Frontal cortex (tissue), 4 donors: ENCODE measurements at places on chromosomes 3 and 15.

GRCh38 chr15:95557226-95558046 is 773.1 kb upstream of the NR2F2 start:
- no peak for DNase-seq

DNA sequence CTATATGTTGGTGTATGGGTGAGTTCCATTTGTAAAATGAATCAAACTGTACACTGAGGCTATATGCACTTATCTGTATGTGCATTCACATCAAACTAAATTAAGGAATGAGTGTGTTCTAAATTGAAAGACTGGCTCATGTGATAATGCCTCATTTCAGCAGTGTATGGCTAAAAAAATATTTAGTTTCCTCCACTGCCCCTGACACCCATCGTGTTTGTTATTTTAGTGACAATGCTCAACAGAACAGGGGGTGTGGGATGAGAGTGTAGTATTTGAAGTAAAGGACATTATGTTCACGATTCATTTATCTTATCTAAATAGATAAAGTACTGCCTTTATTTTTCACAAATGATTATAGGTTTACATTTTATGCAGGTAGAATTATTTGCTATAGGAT is 301.1 kb upstream of the ARPP21 start:
- no peak for DNase-seq

DNA sequence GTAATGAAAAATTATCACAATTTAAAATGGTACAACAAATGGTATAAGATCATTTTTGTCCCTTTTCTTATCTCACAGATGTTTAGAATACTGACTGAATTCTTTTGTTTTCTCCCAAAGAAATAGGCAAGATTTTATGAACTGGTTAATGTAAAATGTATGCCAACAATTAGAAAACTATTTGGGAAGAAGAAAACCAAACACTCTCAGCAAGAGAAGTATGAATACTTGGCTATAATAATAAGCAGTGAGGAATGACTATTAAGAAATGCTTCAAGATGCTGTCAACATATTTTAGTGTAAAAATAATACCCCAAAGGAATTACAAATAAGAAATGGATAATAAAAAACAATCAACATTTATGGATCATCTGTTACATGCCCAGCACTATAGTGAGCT is 18.5 kb downstream of the SHQ1 start:
- DNase-seq, result no peak

DNA sequence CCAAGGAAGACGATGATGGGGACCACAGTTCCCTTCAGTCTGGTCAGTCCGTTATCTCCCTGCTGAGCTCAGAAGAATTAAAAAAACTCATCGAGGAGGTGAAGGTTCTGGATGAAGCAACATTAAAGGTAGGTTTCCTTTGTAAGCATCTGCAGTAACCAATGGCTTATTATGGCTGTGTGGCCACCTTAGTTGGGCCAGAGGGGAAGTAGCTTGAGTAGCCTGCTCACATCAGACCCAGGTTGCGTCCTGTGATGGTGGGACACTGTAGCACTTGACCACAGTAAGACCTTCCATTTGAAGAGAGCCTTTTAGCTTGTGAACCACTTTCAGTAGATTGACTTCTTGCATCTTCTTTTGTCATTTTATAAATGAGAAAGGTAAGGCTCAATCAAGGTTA is 22.6 kb downstream of the STARD5 start:
- DNase-seq, result no peak

- DNase-seq, result no peak
Observed at GRCh38 chr15:60975218-60975617, 253.9 kb downstream of the RORA start.

DNA sequence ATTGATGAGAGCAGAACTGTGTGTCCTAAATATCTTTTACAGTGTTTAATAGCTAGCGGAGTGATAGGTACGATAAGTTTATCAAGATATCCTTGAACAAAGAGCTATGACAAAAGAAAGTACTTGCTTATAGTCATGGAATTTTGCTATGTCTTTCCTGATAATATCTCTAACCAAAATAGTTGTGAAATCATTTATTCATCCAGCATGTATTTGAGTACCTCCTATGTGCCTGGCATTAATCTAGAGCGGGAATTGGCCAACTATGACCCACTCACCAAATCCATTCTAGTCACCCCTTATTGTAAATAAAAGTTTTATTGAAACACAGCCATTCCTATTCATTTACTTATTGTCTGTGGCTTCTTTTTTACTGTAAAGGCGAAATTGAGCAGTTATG is 46.6 kb downstream of the ZFAND6 start:
- DNase-seq, result no peak

- no peak for DNase-seq
Observed at GRCh38 chr3:7800006-7800780, 701.4 kb upstream of the LMCD1 start.

GRCh38 chr15:56654624-56655023 is 78.7 kb downstream of the ZNF280D start:
- DNase-seq, result no peak

- DNase-seq, result no peak
Observed at GRCh38 chr15:100602823-100603393, 519 bp downstream of the ASB7 start.

GRCh38 chr3:19652336-19652735 is 281.7 kb downstream of the EFHB start:
- no peak for DNase-seq

DNA sequence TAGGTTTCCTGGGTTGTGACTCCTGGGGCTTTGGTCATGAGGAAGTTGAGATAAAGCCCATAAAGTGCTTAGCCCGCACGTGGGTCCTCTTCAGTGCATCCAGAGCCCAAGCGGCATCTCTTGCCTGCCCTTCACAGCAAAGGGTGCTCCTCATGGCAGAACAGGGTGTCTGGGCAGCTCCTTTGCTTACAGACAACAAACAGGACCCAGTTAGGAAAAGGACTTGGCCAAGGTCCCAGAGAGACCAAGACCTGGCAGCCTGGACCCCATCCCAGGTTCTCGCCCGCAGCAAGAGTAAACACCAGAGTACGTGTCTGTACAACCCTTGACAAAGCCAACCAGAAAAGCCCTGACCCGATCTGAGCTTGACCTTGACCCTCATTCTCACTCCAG is 27.0 kb downstream of the ALS2CL start:
- DNase-seq, result peak; percentile 6

DNA sequence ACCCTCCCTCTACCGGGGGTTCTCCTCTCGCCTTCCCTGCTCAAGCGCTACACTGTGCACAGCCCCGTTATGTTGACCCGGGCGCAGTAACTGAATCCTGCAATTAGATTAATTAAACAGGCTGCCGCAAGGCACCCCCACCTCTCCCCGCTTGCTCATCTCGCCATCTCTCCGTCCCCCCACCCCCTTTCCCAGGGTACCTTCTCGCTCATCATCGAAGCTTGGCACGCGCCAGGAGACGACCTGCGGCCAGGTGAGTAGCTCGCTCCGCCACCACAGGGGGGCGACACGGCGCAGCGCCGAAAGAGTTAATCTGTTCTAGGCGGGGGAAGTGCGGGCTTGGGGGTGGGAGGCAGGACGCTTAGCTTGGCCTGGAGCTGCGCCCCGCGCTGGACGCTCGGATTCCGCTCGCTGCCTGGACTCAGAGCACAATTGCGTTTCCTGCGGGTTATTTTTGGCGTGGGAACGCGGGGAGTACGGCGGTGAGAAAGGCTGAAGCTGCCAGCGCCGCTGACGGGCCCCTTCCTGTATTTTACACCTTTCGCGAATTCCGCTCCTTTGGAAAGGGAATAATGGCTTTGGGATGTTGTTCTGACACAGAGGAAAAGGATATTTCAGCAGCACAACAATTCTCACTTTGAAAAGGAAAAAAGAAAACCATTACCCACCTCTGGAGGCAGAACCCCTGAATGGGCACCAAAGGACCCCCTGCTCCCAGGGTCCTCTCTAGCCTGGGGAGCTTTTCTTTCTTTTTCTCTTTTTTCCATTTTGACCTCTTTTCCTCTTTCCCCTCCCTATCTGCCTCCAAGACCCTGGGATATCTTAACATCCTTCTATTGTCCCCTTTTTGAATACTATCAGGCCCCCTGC is 1.5 kb downstream of the DLL4 start:
- DNase-seq, result no peak

- no peak for DNase-seq
Observed at GRCh38 chr3:189142527-189142926, 29.2 kb upstream of the TPRG1 start.

- no peak for DNase-seq
Observed at GRCh38 chr3:29514912-29515311, 234.0 kb downstream of the RBMS3 start.

DNA sequence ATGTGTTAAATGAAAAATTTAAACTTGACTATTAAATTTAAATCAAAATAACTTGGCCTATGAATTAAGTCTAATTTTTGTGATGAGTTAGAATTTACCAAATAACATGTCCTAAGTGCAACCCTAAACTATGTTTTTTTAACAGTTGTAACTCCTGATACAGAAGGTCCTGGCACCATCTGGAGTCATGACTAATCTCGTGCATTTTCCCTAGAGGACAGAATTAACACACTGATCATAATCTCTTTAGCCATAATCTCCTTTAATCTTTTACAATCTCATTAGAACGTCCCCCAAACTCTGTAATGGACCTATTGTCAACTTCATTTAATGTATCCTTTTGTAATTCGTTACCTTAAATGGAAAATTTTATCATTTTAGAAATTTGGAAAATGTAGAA is 100.6 kb downstream of the SUCNR1 start:
- no peak for DNase-seq
